ENCODE measurements at places on chromosomes 2 and 18.

- DNase-seq, result no peak
These were observed 48.4 kb upstream of the YPEL5 start for GRCh38 chr2:30098266-30099005.

- no peak for DNase-seq
These were observed 243.7 kb upstream of the RAB12 start for GRCh38 chr18:8365528-8365927.

DNA sequence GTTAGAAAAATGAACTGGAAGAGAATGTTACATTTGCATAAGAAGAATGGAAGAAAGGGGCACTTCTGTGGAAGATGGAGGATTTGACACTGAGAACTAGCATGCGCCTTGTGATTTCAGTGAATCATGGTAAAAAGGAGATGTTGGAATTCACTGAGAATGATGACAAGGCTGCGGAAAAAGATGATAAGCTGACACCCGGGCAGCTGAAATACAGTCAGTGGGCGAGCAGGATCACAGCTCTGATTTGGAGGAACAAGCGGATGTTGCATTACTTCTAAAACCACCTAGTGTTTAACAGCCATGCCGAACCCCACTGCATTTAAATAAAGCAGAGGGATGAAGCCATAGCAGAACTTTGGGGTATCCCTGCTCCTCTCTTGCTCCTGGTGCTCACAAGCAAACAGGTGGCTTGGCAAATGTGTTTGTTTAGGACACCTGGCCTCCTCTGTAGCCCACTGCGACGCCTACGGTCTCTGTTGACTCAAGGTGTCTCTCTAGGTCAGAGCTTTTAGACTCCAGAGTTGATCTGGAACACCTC, 134.9 kb downstream of the NDUFA10 start:
- no peak for DNase-seq

GRCh38 chr18:74261053-74261713, 30.6 kb downstream of the CYB5A start:
- DNase-seq, result no peak

- DNase-seq, result no peak
These were observed 391.2 kb downstream of the FBXO15 start for GRCh38 chr18:73756256-73757091.

GRCh38 chr2:157439824-157440186, 4.1 kb downstream of the CYTIP start:
- DNase-seq, result no peak

- no peak for DNase-seq
These were observed 34.4 kb downstream of the CD28 start for GRCh38 chr2:203740871-203741281.

DNA sequence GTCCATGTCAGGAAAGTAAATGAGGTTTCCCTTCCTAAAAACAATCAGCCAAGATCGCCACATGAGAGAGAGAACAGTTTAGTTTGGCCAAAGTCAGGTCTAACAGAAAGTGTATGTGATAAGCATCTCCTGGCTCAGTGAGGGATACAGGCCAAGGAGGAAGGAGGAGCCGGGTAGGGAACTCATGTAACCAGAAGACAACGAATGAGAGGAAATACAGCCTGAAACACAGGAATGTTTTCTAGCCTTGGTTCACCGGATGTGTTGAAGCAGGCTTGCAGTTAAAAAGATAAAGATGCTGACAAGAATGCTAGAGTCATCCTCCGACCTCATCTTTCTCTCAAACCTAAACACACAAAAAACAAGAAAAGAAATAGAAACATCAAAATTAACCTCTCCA, 283.9 kb upstream of the SIX2 start:
- DNase-seq, result no peak

- no peak for DNase-seq
These were observed 85.3 kb downstream of the ZNF407 start for GRCh38 chr18:74682991-74683297.

GRCh38 chr2:4938206-4938605, 754.0 kb upstream of the SOX11 start:
- no peak for DNase-seq

- no peak for DNase-seq
These were observed at the start of gene DAW1 for GRCh38 chr2:227871375-227871791. TSS of gene DAW1 (plus strand) at chr2:227871631. CDS start at chr2:227871690, 59 bp downstream.

GRCh38 chr2:183950673-183951072, 647.7 kb upstream of the ZNF804A start:
- no peak for DNase-seq

- no peak for DNase-seq
These were observed 18.9 kb downstream of the GNLY start for GRCh38 chr2:85712849-85713612.

DNA sequence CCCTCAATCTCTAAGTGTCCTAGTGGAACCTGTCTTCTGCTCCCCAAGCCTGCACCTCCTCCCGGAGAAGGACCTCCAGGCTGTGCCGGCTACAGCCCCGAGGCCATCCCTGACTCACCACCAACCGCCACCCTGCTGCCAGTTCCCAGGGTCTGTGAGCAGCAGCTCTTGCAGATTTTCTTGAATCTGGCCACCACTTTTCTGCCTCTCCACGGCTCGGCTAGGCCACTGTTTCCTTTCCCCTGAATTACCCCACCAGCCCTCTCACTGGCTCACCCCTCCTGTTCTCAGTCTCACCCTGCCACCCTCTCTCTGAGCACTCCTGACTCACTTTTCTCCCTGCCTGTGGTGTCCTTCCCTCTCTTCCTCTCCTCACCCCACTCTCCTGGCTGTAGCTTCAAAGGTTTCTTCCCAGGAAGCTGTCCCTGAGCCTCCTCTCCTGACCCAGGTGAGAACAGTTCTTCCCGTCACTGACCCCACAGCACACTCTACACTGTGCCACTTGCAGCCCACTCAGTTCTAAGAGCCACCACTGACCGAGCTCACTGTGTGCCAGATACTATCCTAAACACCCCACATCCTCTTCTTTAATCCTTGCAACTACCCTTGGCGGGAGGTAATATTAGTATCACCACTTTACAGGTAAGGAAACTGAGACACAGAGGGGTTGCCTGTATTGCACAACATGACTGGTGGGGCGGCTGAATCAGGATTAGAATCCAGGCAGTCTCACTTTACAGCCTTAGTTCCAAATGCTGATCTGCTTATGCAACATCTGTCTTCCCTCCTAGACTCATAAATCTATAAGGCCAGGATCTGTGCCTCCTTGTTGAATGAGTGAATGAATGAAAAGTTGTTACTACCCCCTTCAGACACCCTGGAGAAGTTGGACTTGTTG, 111.6 kb downstream of the SMAD7 start:
- no peak for DNase-seq

GRCh38 chr2:241820625-241821384, 11.8 kb downstream of the NEU4 start:
- no peak for DNase-seq

- DNase-seq, result no peak
These were observed 49.0 kb upstream of the PAIP2B start for GRCh38 chr2:71275939-71276310.

DNA sequence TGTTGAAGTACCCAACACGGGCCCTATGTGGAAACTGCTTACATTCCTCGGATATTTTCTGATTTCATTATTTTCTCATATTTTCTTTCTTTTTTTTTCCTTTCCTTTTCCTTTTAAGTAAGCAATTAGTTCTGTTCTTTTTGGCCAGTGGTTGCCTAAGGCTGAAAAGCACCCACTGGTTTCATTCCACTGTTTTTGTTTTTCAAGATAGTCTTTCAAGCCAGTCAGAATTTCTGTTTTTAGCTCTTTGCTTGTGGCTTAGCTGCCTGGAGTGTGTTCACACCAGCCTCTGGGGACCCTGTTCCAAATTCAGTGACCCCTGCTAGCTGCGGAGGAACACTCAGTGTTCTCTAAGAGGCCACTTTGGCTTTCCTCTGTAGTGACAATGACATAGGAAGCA, 73.6 kb downstream of the NRP2 start:
- DNase-seq, result no peak

- DNase-seq, result no peak
These were observed 105.9 kb downstream of the LBH start for GRCh38 chr2:30336978-30337841.

DNA sequence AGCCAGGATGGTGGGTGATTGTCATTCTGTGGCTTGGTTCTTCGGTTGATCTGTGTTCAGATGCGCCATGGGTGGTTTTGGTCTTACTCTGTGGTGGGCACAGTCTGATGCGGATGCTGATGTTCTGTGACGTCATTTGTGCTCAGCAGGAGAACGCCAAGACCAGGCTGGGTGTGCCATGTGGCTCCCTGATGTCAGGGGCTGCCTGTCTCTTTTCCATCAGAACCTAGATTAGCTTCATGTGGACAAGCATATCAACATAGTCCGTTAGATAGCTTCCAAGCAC, 100.6 kb upstream of the ARL4C start:
- DNase-seq, result no peak

DNA sequence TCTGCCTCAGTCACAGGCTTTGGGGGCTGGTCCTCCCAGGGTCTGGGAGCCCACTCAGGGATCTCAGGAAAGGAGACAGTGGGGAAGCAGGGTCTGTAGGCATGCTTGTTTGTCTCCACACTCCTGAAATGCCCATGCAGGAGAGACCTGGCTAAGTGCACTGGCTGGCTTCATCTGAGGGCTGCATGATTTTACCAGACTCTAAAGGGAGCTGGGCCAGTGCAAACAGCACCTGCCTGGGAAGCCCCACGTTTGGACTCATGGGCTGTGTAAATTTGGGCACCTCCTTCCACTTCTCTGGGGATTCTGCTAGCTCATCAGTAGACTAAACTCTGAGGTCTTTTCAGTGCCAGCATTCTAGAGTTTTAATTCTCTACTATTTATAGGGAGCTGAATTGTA, 33.7 kb downstream of the LYPD1 start:
- DNase-seq, result no peak

DNA sequence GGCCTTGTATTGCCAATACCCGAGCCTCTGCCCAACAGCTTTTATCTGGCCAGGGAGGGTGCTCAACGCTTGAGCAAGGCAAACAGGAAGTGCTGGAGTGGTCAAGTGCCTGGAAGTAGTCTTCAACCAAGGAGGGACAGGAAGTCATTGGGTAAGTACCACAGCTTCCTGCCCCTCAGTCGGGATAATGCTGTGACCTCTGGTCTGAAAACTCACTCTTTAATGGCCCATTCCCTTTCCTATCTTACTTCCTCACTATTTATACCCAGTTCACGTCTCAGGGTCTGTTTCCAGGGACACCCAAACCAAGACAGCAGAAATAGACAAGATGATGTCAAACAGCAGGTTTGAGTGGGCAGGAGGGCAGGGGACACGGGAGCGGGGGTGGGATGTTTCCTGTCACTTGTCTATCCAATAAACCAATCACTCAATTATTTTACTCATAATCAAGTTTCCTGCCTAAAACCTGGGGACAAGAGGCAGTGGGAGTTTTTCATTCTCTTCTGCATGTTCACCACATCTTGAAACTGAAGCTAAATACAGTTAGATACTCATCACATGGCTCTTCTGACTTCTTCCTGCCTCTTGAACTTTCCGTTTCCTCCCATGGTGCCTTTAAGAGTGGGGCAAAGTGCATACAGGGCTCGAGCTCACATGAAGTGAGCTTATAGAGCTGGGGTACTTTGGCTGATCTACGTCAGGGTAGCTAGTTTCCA, 68.9 kb upstream of the CAB39 start:
- DNase-seq, result no peak

- no peak for DNase-seq
These were observed 56.2 kb downstream of the ITSN2 start for GRCh38 chr2:24304098-24304497.

Measured in cortex of kidney (tissue), 1 donor.